Activated T-helper 1 cell treated with anti-CD3 and anti-CD28 coated beads, Interleukin-2, amount 50 U/mL, for 16 hours (primary cell): ENCODE measurements at places on chromosomes 5 and 9.

DNA sequence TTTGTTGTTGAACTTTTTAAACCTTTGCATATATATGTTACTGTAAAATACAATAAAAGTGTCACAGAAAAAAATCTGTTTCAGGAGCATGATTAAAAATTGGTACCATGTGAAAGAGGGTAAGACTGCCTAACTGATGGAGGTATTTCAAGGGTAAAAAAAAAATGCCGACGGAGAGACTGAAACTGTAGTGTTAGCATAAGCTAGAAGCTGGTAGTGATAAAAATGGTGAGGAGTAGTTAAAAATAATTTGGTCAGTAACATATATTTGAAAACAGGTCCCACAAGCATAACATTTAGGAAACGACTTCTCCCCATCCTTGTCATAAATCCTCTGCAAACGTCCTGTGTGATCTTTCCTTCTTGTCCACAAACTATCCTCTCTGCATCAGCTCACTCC is 64.7 kb downstream of the MEF2C start:
- no peak for DNase-seq

GRCh38 chr5:153959134-153959957 is 79.4 kb downstream of the FAM114A2 start:
- no peak for DNase-seq

- DNase-seq = no peak
Observed at GRCh38 chr5:130601-131131, 38.7 kb downstream of the PLEKHG4B start.

- DNase-seq = no peak
Observed at GRCh38 chr5:139761501-139761900, 34.1 kb upstream of the PSD2 start.

DNA sequence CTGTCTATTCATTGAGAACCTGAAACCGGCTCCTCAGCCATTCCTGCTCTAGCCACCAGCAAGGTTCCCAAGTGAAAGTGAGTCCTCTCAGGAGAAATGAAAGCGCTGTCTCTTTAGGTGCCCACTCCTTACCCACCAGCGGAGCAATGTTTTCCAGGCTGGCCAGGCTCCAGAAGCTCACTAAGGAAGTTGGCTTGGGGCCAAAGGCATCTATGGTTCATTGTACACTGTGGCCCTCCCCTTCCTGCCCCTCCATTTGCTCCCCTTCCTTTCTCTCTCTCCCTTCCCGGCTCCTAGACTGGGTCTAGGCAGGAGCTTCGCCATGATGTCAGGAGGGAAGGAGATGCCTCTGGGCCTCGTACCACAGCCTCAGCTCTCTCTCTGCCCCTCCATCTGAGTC is 1.1 kb upstream of the GABRP start:
- DNase-seq = no peak

- no peak for DNase-seq
Observed at GRCh38 chr5:17399931-17400330, 98.1 kb upstream of the TAF11L2 start.

DNA sequence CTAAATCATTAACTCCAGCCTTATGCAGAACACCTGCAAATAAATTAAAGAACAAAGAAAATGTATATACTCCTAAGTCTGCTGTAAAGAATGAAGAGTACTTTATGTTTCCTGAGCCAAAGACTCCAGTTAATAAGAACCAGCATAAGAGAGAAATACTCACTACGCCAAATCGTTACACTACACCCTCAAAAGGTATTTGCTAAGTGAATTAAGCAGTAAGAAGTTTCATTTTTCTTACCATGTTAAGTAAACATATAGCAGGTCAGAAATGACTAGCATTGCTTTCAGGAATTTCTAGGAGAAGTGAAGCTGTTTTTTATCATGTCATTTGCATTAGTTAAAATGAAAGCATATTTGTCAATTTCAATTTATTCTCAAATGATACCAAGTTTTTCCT is 92.7 kb downstream of the MELK start:
- no peak for DNase-seq

DNA sequence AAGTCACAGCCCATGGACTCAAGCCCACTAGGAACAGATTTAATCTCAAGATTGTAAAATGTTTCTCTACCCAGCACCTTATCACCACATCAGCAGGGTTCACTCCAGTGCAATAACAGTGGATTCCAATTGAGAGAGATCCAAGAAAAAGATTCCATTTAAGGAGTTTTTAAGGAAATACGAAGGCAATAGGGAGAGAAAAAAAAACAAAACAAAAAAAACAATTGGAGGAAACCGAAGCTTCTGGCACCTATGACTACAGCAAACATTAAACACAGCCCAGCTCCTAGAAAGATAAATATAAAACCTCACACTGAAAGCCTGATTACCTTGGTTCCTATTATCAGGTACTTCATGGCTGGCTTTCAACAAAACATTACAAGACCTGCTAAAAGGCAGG is 192.7 kb downstream of the DAB2IP start:
- no peak for DNase-seq

DNA sequence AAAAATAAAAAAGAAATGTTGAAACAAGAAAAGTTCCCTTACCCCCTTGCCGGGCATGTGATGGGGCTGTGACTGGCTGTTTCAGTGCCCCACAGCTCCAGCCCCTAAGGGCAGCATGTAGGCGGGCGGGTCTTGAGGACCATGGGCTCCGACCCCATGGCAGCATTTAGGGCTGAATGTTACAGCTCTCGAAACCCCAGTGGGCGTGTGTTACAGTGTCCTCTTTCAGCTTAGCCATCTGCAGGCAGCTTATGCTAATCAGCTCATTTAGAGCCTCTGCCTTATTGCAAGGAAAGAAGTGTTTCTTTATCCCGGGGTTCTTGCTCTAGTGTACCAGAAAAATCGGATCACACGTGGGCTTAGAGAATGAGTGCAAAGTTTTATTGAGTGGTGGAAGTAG is 497.4 kb upstream of the CYLC2 start:
- DNase-seq = no peak
